ENCODE measurements at places on chromosomes 7 and 10. TPM values are rescaled to one million over a fixed set of nuclear protein-coding genes. Genes with fewer than 3 reads are reported as not detected.

STEAP1 gene
- total RNA-seq: 8.3 TPM

ASIC3 gene
- total RNA-seq: not detected

CCDC6 gene
- total RNA-seq: 15.0 TPM

CYP3A4 gene
- not detected for total RNA-seq

STOX1 gene
- 1.6 TPM for total RNA-seq

TWIST1 gene
- total RNA-seq: 49.5 TPM

GRCh38 chr10:48284811-48285210 lies 10.3 kb upstream of the FRMPD2 start:
- DNase-seq: no peak

DNA sequence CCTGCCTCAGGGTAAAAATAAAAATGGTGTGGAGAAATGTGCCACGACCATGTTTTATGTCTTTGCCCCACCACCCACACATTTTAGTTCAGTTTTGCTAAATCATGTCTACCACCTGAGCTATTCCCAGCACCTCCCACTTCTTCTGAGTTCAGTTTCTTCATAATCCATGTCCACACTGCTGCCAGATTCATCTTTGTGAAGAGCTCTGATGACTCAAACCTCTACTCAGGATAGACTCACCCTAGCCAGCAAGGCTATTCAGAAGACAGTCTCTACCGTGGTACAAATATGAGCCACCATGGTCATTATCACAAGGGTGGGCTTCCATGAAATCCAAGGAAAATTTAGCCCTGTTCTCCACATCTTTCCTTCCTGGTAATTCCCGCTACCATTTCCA lies 231.1 kb upstream of the PRKCQ start:
- no peak for DNase-seq

DNA sequence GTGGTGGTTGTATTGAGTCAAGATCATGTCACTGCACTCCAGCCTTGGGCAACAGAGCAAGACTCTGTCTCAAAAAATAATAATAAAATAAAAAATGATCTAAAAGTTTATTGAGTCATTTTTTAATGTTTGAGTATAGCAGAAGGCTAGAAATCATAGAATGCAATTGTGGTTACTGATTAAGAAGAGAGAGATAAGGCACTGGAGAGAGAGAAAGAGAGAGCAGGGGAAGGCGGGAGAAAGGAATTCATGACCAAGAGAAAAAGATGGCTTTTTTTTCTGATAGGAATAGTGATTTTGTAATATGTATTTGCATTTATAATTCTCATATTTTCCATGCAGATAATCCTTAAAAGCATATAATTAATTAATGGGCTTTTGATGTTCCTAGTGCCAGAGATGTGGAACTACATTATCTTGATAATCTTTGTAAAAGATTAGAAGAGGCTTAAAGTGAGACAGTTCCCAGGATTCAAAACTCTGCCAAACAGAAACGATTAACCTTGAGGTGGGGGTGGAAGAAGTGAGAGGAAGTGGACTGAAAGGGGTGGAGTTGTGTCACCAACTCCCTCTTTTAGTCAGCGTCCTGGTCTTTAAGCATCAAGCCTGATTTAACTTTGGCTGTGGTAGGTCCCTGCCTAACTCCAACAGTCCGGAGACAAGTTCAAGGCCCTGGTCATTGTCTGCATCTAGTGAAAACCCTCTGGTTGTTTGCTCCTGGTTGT lies 76.2 kb downstream of the CHN2 start:
- DNase-seq: no peak

DNA sequence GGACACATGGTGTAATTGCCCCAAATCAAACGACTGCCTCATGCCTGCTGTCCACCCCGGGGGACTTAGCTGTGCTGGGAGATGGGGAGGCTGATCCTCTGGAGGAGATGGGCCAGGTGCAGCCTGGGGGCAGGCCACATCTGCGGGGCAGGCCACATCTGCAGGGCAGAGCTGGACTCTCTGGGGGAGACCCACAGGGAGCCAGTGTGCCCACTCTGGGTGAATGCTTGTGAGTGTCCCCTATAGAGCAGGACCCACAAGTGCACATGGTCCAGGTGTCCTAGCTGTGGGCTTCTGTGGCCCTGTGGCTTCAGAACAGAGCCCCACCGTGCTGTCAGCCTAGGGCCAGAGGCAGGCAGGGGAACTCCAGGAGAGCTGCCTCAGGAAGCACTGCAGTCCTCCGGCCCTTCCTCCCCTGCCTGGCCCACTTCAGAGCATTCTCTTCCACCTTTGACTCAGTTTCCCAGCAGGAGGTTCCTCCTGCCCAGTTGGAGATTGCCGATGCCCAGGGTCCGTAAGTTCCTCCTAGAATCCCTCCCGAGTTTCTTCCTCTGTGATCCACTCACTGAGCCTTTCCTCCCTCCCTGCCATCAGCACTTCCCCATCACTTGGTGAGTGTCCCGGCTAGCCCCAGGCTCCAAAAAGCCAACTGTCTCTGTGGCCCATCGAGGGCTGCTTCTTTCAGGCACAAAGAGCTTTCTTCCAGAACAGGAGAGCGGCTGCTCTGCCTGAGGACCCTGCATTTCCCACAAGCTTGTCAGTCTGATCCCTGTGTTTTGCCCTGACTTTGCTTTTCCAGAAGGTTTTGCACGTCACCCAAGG lies 50.3 kb downstream of the ADCYAP1R1 start:
- DNase-seq: peak; percentile 29

DNA sequence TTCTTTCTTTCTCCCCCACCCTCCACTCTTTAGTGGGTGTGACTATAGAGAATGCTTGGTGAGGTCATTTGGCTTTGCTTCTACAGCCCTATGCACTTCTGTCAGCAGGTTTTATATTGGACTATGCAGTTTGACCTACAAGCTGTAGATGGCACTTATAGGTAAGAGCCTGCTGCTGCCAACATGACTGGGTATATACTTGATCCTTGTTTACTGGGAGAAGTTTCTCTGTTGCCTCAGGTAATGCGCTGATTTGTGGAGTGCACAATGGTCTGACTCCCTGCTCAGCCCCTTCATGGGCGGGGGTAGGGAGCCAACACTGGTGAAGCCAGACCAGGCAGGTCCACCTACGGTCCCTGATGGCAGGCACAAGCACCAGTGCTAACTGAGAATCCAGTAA lies 33.7 kb upstream of the C7orf33 start:
- no peak for DNase-seq

DNA sequence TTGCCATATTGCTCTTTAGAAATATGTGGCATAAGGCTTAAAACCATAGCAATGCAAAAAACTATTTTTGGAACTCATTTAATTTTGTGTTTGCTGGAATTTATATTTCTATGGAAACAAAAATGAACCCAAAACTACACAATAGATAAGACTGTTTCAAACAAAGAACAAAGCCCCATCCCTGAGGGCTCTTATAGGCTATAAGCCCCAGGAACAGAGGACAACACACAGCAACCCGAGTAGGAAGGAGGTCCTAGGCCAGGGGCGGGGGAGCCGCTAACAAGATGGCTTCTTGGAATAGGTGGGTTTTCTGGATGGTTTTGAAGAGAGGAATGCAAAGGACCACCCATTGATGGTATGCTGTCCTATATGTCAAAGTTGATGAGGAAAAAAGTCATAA lies 8.6 kb downstream of the COL28A1 start:
- DNase-seq: no peak

DNA sequence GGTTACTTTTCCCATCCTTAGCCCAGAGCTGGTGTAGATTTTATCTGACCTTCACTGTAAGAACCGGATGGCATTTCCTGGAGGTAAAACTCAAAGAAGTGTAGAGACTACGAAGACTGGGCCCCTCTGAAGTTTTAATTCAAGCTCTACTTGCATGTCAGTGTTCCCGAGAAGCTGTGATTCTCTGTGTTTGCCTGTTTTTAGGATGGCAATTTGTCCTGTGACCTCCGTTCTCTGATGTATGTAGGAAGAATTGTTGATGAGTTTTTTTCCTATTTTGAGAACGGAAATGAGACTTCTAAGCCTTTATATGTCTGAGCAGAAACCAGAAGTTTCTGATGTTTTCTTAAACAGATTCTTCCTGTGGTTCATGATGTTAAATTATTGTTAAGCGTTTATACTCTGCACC lies 94.1 kb downstream of the CDCA7L start:
- DNase-seq: no peak
